Fibroblast of skin of left biceps (primary cell): ENCODE measurements at places on chromosomes 11 and 22.

DNA sequence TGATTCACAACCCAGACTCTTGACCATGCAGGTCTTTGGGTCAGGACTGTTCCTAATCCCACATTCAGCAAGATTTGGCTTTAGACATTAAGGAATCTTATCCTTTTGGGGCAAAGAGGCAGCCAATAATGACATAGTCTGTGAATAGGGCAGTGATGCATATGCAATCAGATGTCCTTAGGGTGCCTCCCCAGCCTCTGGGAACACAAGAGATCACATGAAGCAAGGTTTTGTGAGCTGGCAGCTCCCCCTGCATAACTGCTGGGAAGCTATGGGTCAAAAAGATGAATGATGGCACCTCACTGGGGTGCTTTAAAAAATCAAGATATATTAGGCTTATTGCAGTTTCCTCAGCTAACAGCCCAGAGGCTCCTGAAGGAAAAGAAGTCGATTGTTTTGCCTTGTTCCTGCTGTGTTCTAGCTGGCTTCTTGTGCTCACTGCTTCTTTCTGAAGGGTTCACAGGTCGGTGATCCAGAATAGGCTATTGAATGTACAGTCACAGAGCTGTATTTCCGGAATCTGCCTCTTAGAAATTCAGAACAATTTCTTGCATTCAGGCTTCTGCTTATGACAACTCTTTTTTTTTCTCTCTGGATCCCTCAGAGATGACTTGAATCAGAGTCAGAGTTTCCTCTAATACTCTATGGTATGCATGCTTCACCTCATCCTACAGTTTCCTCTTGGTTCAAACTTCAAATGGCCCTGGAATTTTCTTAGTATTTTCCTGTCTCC is 31.7 kb downstream of the INSC start:
- DNase-seq: no peak

DNA sequence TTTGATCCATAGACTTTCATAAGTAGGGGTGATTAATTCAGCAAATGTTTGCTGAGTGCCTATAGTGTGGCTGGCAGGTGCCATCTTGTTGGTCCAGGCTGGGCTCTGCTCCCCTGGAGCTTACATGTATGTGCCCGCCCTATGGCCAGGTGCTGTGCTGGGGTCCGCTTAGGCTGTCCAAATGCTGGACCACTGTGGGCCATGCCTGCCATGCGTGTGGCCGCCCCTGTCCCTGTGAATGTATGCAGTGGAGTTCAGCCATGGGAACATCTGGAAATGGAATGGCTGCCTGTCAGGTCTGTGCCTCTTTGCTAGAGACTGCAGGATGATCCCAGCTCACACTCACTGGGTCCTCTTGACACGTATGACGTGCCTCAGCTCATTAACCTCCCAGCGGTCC is 594.6 kb downstream of the TBC1D22A start:
- no peak for DNase-seq

GRCh38 chr11:34235189-34235588 is 122.6 kb downstream of the ABTB2 start:
- DNase-seq: no peak

- no peak for DNase-seq
These were observed 172.9 kb upstream of the NECTIN1 start for GRCh38 chr11:119901657-119902577.

- no peak for DNase-seq
These were observed 19.9 kb downstream of the ARAP1 start for GRCh38 chr11:72732329-72732728.

- no peak for DNase-seq
These were observed 44.9 kb upstream of the TCF20 start for GRCh38 chr22:42315392-42315756.

GRCh38 chr11:76791861-76792260 is 8.7 kb downstream of the TSKU start:
- DNase-seq: no peak

DNA sequence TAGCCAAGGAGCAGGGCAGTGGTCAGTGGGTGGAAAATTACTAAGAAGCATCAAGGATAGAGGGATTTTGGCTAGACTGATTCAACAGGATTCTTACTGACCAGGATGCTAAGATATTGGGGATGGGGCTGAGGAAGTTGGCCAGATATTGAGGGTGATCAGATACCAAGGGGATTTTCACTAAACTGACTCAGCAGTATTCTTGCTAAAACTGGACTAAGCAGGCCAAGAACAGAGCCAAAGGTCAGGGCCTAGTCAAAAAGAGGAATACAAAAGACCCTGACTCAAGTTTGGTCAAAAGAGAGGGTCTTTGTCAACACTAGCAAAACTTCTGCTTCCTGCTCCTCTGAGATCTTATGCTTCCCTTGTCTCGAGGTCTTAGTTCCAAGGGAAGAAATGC is 38.6 kb upstream of the DEUP1 start:
- no peak for DNase-seq

DNA sequence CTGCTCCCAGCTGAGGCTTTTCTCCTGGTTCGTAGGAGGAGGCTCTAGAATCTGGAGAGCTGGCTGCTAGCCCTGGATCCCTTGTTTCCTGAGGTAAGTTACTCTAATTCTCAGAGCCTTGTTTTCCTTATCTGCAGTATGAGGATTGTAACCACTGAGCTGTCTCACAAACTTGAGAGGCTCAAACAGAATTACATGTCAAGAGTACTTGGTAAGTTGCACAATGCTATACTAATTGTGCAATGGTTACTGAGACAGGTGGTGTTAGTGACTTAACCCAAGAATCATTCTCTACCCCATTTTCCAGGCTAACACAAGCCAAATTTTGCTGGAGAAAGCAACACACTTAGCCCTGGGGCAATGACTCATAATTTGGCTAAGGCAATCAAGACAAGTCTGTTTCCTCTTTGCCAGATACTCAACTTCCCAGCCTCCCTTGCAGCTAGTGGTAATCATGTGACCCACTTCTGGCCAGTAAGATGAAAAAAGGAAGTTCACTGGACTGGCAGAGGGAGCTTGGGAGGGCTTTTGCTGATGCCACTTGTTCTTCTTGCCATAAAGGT is 348.0 kb downstream of the TENM4 start:
- peak; percentile 99 for DNase-seq

GRCh38 chr11:61328351-61328750 is 4.6 kb downstream of the DDB1 start:
- no peak for DNase-seq

DNA sequence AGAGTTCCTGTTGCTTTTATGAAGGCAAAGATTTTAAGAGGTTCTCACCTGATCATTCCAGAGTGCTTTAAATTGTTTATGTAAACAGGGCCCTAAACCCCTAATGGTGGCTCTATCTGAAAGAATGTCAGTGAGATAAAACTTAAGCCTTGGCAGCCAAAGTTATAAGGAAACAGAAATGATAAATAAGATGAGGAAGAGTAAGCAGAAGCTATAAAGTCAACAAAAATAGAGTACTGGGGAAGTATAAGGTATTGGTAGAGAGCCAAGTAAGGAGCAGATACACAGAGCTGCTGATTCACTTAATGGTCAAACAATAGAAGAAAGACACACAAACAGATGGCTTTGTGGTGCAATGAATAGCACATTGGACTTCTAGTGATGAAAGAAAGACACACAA is 37.9 kb downstream of the TMPRSS5 start:
- DNase-seq: no peak

GRCh38 chr22:19466848-19467752 is 11.9 kb downstream of the UFD1 start:
- no peak for DNase-seq

- no peak for DNase-seq
These were observed 174.2 kb upstream of the PDGFD start for GRCh38 chr11:104338186-104338585.

DNA sequence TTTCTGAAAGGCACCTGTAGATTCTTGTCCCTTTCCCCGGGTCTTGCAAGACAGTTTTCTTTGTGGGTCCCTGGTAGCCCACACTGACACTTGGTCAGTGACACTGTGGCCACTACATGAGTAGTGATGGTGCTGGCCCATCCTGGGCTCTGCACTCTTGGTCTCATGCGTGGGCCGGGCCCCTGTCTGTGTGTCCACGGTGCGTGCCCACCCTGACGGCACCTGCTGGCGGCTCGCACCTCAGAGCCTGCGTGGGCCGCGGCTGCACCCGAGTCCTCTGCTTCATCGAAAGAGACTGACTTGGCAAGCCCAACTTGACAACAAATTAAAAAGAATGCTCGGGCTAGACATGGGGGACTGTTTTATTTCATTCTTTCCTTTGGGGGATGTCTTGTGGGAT is 37.5 kb downstream of the ADAMTS15 start:
- DNase-seq: no peak

DNA sequence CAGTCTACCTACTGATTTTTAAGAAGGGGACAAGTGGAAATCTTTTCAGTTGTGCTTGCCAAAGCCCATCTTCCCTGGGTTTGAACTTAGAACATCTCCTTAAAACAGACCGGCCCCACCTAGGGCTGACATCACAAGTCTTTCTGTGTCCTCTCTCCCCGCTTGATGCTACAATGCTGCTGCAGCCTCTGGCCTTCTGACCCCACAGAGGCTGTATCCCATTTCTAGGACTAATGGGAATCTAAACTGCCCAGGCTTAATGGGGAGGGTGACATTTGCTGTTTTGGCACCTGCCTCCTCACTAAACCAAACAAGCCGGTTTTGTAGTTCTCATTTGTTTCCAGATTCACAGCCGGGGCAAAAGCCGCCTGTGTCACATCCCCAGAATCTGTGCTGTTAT is 121.3 kb upstream of the CADM1 start:
- DNase-seq: no peak

DNA sequence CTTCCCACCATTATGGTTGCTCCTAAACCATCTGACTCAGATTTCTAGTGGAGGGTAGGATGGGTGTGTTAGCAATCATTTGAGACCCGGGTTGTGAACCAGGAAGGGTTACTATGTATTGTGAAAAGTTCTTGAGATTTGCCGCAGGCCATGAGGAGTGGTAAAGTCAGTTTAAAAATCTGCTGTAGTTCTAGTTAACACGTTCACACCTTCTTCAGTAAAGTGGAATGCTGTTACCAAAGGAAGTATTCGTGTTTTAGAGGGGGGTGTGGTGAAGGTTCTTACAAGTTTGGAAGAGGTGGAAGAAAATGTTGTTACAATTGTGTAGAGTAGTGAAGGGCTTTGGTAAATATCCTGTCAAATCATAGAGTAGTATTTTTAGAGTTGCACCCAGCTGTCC is 2.6 kb downstream of the MTMR3 start:
- DNase-seq: no peak

DNA sequence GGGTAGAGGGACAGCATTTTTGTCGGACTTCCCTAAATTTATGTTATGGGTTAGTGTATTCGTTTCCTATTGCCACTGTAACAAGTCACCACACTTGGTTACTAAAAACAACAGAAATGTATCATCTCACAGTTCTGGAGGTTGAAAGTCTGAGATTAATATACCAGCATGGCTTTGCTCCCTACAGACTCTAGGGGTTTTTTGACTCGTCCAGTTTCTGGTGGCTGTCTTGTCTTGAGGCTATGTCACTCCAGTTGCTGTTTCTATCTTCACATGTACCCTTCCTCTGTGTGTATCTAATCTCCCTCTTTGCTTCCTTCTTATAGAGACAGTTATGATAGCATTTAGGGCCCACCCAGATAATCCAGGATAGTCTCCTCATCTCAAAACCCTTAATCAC is 9.1 kb upstream of the CCDC179 start:
- DNase-seq: no peak

DNA sequence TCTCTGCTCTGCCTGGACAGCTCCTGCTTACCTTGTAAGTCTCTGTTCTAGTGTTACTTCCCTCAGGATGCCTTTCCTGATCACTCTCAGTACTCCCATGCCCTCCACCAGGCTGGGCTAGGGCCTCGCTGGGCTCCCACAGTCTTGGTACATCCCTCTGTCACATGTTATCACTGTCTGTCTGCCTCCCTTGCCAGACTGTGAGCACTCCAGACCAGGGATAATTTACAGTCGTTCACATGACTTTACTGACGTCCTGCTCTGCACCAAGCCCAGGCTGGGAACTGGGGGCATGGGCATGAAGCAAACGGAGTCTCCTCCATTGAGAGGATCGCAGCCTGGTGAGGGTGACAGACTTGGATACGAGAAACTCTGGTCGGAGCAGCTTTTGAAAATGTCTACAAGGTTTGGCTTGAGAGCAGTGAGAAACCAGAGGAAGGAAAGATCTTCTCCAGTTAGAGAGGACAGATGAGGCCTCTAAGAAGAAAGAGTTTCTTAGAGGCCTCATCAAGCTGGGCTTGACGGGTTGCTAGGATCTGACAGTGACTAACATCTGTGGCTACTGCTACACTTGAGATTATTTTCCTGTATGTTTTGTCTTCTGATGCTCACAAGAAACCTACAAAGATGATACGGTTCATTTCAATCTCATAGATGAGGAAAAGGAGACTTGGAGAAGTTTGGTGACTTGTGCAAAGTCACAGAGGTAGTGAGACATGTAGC is 12.5 kb downstream of the USP35 start:
- DNase-seq: no peak

- peak; percentile 45 for DNase-seq
These were observed 21.8 kb upstream of the RRM1 start for GRCh38 chr11:4072668-4073285.

DNA sequence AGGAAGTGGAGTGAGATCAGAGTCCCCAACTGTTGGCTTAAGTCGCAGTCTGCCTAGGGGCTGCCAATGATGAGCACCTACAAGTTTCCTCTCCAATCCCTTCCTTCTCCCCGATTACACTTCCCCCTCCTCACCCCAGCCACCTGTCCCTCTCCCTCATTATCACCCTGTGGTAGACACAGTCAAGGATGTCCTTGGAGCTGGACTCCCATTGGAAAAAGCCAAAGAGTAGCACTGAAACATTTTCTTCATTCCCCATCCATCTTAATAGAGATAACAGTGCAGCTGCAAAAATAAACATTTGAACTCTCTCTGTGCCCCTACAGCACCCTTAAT is 146.2 kb downstream of the DBX1 start:
- no peak for DNase-seq

DNA sequence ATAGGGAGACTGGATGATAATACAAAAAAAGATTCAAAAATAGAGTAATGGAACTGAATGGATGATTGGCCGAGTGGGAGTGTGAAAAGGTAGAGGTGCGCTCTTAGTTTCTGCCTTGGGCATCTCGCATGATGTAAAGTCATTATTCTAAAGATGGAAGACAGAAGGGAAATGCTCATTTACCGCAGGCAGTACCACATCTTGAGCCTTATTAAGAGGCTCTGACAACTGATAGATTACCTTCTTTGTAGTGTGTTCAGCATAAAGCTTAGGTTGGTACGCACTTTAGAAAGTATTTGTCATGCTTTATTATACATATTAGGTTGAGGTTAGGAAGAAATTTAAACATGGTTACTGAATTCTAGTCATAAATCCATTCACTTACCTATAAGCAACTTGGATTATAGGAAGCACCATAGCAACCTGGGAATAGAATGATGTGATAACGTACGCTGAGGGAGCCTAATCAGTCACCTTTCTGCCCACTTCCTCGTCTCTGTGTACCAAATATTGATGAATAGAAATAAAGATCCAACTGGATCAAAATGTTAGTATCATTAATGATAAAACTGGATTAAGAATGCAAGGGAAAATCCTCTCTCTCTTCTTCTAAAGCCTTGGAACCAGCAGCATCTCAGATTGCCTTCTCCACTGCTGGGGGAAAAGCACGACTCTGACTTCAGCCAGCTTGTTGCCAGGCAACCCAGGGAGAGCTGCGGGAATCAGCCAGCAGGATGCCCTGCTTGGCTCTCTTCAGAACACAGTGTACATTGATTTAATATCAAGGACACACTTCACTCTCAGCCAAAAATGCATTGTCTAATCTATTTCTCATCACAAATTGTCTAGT is 29.0 kb upstream of the VWA5A start:
- no peak for DNase-seq

GRCh38 chr11:108944471-108945178 is 279.8 kb downstream of the DDX10 start:
- DNase-seq: no peak

GRCh38 chr11:34284811-34285481 is 72.9 kb downstream of the ABTB2 start:
- DNase-seq: no peak

- DNase-seq: no peak
These were observed 65.8 kb downstream of the RASSF10 start for GRCh38 chr11:13074714-13075464.
